ENCODE measurements at places on chromosomes 1 and 21.
A peak's percentile ranks its signal among the peaks of the same experiment; 100 is the strongest.

DNA sequence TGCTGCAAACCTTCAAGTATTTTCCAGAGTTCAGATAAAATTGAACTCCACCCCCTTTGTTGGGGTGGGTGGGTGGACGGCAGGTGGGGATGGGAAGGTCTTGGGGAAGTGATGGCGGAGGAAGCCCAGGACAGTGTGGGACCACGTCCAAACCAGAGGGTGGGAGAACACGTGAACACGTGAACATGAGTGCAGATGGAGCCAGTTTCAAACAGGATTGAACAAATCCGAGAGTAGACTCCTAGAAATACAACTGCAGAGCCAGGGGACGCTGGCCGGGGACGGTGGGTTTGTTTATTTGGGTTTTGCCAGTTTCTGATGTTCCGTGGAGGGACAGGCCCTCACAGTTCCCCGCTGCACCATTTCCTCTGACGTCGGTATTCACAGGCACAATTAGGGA, 2.9 kb downstream of the KRTAP10-2 start:
- no peak for DNase-seq

DNA sequence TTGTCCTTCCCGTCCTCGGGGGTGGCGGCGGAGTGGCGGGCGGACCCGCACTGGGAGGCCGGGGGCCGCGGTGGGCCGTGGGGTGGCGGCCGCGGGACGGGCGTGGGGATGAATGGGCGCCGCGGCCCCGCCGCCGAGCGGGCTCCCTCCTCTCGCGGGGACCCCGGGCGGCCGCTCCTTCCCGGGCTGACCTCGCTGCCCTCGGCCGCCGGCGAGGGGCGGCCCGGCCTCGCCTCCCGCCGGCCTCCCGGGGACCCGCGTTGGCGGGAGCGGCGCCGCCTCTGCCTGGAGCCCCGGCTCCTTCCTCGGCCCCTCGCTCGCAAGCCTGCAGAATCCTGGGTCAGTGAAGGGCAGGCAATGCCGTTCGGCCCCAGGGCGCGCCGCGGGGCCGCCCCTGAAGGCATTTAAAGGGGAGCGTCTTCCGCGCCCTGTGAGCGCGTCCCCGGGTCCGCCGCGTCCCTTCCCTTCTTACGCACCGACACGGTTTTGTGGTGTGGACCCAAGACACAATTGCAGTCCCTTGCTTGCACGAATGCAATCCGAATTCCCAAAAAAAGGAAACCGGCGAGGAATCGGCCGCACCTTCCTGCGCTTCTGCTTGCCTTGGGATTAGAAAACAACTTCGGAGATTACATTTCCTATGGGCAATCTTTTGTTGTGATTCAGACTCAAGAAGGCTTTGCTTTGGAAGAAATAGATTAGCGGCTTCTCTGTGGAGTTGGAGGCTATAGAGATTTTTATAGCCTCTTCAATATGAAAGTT, 776 bp downstream of the ITSN1 start:
- no peak for DNase-seq

GRCh38 chr21:46229133-46229922, 754 bp upstream of the LSS start:
- no peak for DNase-seq

- DNase-seq = no peak
These were observed 76.4 kb downstream of the TTC3 start for GRCh38 chr21:37149411-37149810.

DNA sequence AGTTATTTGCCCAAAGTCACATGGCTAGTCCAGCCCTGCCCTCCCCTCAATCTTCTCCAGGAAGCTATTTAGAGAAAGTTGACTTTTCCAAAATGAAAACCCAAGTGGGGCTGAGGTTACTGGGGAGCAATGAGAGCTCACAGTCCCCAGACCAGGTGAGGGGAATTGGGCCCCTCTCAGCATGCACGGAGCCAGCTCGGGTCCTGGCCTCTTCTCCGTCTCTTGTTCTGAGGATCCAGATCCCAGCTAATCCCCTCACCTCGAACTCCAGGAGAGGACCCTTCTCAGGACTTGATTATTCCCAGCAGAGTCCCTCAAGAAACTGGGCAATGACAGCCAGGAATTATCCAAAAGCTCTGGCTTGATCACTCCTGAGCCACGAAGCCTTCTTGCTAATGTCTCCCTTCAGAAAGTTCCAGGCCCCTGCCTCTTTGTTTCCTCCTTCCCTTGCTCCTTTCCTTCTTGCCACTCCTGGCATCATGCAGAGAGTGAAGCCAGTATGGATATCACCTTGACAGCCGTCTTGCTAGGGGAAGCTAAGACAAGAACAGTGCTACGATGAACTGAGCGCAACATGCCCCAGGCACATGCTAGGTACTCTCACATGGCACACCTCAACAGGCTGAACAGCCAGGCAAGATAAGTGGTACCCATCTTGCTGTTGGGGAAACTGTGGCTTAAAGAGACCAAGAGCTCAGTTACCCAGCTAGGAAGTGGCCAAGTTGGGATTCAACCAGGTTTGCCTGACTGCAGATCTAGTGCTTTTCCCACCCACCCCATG, 51.9 kb downstream of the KLHDC7A start:
- DNase-seq = no peak

GRCh38 chr1:186073697-186074096, 301.4 kb downstream of the TPR start:
- DNase-seq = no peak

DNA sequence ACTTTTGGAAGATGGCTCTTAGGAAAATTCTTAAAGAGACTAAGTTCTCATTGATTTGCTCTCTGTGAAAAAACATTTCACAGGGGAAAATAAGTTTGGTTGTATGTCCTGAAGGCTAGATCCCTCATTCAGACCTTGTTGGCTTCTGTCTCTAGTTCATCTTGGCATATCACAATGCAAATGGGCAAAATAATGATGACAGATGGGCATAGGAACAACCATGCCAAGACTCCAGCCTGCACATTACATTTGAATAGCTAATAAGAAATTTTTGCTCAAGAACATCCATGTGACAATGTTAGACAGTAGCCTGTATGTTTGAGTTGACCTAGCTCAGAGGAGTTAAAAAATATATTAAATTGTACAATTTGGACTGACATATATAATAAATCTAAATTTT, 292.9 kb downstream of the PLA2G4A start:
- DNase-seq = no peak

DNA sequence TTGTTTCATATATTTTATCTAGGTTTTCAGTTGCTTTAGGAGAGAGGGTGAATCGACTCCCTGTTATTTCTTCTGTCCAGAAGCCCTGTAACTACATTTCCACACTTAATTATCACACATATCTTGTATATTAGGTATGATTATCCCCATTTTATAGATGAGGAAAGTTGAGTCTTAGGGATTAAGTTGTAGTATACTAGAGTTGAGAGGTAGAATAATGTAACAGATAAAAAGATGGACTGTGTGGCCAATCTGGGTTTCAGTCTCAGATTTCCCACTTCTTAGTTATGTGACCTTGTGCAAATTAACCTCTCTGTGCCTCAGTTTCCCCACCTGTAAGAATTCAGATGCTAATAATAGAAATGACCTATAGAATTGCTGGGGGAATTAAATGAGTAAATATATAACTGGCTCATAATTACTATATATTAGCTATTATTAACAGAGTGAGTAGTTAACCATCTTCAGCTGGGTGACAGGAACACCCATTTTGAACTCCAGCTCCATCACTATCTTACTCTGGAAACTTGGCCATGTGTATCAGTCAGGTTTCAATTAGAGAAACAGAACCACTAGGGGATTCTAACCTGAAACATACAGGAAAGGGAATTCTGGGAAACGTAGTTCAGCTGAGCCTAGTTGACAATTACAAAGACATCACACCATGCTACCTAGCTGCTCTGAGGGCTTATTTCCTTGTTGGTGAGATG, 20.4 kb upstream of the FOXO6 start:
- no peak for DNase-seq

DNA sequence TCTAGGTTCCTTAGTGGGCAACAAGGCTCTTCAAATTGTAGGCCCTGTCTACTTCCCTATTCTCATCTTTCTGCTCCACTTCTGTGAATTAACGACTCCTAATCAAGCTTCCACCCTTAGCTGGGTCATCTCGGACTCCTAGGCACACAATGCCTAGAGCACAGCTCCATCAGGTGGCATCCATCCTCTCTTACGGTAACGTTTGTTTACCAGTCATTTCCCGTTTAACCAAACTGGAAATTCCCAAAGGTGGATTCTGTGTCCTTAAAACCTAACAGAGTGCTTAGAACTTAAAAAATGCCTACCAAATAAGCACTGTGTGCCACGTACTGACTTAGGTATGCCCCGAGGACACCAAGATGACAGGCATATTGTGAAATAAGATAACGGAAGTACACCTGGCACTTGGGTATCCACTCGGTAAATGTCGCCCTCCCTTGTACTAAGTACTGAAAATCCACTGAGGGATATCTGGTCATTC, 1.5 kb downstream of the PARP1 start:
- no peak for DNase-seq

- peak; percentile 4 for DNase-seq
These were observed 58.4 kb downstream of the ASH1L start for GRCh38 chr1:155504207-155504606.

DNA sequence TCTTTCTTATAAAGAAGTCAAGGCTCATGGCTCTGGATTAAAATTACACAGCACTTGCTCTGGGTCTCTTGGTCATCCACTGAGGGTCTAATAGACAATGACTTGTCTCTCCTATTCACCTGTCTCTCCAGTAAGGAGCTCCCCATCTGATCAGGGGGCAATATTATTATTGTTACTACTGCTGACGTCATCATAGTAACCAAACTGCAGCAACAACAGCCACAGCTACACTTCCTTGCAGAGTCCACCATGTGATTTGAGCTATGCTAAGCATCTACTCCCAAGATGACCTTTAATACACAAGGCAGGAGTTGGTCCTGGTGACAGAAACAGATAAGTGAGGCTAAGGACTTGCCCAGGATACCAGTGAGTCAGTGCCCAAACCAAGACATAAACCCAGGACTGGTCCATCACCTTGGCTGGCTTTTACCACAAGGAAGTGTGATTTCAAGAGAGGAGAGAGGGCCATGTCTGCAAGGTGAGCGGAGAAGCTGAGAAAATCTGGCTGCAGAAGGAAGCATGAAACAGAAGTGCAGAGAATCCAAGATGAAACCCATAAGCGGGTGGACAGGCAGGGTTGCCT, 602.5 kb downstream of the PTPRU start:
- no peak for DNase-seq

DNA sequence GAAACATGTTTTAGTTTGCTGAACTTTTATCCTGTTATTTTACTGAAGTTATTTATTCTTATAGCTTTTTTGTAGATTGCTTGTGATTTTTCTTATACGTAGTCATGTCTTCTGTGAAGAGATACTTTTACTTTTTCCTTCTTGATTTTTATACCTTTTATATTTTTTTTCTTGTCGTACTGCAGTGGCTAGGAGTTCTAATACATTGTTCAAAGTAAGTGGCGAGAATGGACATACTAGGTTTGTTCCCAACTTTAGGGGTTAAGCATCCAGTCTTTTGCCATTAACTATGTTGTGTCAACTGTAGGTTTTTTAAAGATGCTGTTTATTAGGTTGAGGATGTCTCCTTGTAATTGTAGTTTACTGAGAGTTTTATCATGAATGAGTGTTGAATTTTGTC, 36.3 kb downstream of the MAN1A2 start:
- DNase-seq = no peak

GRCh38 chr1:55041613-55042012, 2.3 kb downstream of the PCSK9 start:
- DNase-seq = no peak

GRCh38 chr1:170010443-170010842, 64.1 kb downstream of the KIFAP3 start:
- no peak for DNase-seq

DNA sequence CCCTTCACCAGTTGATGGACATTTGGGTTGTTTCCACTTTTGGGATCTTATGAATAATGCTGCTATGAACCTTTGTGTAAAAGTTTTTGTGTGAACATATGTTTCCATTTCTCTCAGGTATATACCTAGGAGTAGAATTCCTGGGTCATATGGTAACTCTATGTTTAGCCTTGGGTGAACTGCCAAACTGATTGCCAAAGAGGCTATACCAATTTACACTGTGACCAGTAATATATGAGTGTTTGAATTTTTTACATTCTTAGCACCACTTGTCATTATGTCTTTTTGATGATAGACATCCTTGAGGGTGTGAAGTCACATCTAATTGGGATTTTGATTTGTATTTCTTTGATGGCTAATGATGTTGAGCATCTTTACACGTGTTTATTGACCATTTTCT, 290.1 kb downstream of the DUSP10 start:
- DNase-seq = no peak

DNA sequence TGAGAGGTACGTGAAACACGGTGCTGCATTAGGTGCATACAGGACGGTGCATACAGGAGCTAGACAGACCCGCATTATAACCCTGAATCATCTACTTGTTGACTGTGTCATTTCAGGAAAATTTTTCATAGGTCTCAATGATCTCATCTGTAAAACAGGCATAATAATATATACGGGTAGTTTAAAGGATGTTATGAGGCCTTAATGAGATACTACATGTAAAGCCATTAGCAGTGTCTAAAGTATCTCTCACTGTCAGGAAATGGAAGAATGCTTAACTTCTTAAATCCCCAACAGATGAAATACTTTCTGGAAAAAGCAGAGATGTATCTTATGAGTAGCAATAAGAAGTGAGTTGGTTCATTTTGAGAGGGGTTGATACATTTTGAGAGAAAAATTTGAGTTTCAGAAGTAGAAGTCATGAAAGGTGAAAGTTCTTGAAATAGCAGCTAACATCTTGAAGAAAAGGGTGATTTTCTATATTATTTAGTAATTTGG, 669.6 kb downstream of the PTPRC start:
- DNase-seq = no peak

- peak; percentile 57 for DNase-seq
These were observed 35.5 kb downstream of the COLGALT2 start for GRCh38 chr1:184002071-184002470.

GRCh38 chr1:17559615-17560419, 20.3 kb downstream of the ARHGEF10L start:
- no peak for DNase-seq

- DNase-seq = peak; percentile 48
These were observed 444.8 kb downstream of the KIF26B start for GRCh38 chr1:245599371-245600174.

GRCh38 chr1:118984086-118984721, 3.9 kb downstream of the TBX15 start:
- DNase-seq = no peak

GRCh38 chr1:67952071-67952470, 98.4 kb downstream of the DIRAS3 start:
- no peak for DNase-seq

- no peak for DNase-seq
These were observed 7.4 kb downstream of the SLC30A2 start for GRCh38 chr1:26038477-26038876.

DNA sequence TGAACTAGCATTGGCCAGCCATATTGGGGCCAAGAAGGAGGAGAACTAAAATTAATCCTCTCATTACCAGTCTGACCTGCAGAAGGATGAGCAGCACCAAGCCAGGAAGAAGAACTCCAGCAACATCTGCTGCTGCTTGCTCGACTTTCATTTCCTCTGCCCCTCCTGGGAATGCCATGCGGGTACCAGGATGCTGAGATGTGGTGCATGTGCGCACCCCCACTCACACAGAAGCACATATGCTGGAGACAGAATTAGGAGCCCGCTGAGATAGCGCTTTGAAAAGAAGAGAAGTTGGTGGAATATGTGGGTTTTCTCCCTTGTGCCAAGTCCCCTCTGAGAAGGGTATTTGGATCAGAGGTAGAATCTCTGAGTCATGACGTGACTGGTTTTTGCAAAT, 70.4 kb downstream of the PLXNA2 start:
- no peak for DNase-seq

Measured in HFF-Myc (cell line).